ENCODE measurements at places on chromosomes 7 and 10. TPM values are rescaled to one million over a fixed set of nuclear protein-coding genes. Genes with fewer than 3 reads are reported as not detected.

GRCh38 chr7:82057476-82057875 is 287.6 kb upstream of the HGF start:
- no peak overlapping the region for H3K27ac ChIP-seq
- H3K4me1 ChIP-seq: peaks cover 2% of the 10 kb centered on the region
- no peak overlapping the region for H3K4me3 ChIP-seq

GRCh38 chr7:70356787-70357328 is 758.6 kb downstream of the AUTS2 start:
- H3K27ac ChIP-seq: no peak overlapping the region
- no peaks in the 10 kb centered on the region for H3K27me3 ChIP-seq
- H3K4me1 ChIP-seq: no peaks in the 10 kb centered on the region
- no peak overlapping the region for H3K4me3 ChIP-seq
- no peaks in the 10 kb centered on the region for H3K36me3 ChIP-seq

GRCh38 chr7:157462840-157463239 is 126.0 kb downstream of the DNAJB6 start:
- H3K27me3 ChIP-seq: peaks cover 22% of the 10 kb centered on the region
- no peak overlapping the region for H3K4me3 ChIP-seq
- no peak overlapping the region for H3K27ac ChIP-seq
- H3K36me3 ChIP-seq: no peaks in the 10 kb centered on the region
- no peak for DNase-seq

DNA sequence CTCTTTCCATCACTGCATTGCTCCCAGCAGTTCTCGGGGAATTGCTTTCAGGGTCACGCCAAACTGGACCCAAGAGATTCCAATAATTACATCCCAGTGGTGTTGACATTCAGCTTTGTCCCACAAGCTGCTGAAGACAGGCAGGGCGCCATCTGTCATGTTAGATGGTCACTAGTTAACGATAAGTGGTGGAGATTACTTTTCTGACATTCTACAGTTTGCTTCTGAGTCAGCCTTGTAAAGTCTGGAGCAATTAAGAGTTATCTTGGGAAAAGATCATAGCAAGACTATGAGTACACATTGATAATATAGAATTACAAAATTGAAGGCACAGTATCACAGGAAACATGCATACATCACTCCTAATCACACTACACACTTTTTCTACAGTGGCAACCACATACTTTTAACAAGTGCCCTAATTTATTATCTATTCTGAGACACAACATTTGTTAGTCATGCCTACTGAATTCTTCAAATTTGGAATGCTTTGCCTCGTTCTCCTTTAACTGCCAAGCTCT is 41.9 kb downstream of the SEMA3C start:
- H3K4me1 ChIP-seq: peaks cover 4% of the 10 kb centered on the region
- no peak overlapping the region for H3K27ac ChIP-seq
- no peaks in the 10 kb centered on the region for H3K27me3 ChIP-seq
- no peaks in the 10 kb centered on the region for H3K36me3 ChIP-seq
- DNase-seq: peak; percentile 56
- H3K4me3 ChIP-seq: no peak overlapping the region

DNA sequence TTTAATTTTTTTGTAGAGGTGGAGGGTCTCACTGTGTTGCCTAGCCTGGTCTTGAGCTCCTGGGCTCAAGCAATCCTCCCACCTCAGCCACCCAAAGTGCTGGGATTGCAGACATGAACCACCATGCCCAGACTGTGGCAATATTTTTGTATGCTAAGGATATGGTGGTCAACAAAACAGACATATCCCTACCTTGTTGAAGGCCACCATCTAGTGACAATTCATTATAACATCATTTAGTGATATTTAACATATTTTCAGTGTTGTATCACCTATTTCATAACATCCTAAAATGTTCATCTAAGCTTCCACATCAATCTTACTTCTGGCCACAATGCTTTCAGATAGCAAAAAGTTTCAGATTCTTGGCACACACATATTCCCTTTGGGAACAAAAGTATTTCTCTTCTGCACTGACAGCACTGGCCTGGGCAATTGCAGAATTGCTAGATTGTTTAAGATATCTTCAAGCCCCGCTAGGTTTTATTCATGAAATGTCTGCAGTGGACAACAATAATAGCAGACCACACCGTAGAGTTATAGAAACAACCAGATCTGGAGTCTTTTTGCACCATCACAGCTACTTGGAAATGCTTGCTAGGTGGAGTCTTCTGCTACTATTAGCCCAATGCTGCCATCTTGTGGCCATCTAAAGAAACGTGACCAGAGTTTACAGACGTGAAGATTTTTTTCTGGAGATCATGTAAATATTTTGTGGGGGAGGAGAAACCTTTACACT is 58.4 kb downstream of the DNAJC12 start:
- H3K27ac ChIP-seq: no peak overlapping the region
- DNase-seq: peak; percentile 84
- H3K36me3 ChIP-seq: no peaks in the 10 kb centered on the region
- H3K4me3 ChIP-seq: no peak overlapping the region
- peaks cover 3% of the 10 kb centered on the region for H3K27me3 ChIP-seq

- H3K27ac ChIP-seq: no peak overlapping the region
- H3K4me3 ChIP-seq: no peak overlapping the region
- no peak for DNase-seq
- no peaks in the 10 kb centered on the region for H3K36me3 ChIP-seq
- no peaks in the 10 kb centered on the region for H3K4me1 ChIP-seq
These were observed 50.9 kb upstream of the LEP start for GRCh38 chr7:128190051-128190647.

DNA sequence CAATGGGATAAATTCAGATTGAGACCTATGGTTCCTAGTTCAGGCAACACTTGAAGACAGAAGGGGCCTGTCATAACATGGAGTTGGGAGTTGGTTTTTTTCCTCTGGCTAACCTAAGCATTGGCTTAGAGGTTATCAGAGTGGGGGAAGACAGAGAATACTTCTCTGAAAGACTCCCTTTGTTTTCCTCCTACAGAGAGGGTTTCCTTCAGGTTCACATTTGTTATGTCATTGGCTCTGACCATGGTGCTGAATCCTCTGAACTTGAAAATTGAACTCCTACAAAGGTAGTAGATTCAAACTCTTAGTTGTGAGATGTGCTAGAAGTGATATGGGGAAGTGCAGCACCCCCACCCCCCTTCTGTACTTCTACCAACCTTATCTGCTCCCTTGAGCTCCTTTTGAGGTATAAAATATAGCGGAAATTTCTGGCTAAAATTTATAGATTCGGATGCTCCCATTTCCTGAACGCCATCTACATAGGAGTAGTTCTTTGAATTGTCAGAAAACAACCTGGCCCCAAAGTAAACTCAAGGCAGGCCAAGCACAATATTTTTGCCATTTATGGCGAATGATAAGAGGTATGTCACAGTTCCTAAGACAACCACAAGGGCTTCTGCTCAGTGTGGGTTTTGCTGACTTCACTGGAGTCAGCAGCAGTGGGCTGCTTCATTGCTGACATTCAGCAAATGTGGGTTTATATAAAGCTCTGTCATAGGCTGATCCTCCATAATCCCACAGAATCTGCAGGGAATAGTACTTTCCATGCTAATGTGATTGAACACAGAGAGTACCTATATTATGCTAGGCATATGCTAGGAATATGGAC is 131.6 kb upstream of the KLF14 start:
- H3K4me3 ChIP-seq: no peak overlapping the region
- H3K36me3 ChIP-seq: peaks cover 39% of the 10 kb centered on the region
- peaks cover 8% of the 10 kb centered on the region for H3K4me1 ChIP-seq

GRCh38 chr7:133331861-133332260 is 79.0 kb downstream of the EXOC4 start:
- no peaks in the 10 kb centered on the region for H3K27me3 ChIP-seq
- no peak for DNase-seq
- H3K27ac ChIP-seq: no peak overlapping the region

DNA sequence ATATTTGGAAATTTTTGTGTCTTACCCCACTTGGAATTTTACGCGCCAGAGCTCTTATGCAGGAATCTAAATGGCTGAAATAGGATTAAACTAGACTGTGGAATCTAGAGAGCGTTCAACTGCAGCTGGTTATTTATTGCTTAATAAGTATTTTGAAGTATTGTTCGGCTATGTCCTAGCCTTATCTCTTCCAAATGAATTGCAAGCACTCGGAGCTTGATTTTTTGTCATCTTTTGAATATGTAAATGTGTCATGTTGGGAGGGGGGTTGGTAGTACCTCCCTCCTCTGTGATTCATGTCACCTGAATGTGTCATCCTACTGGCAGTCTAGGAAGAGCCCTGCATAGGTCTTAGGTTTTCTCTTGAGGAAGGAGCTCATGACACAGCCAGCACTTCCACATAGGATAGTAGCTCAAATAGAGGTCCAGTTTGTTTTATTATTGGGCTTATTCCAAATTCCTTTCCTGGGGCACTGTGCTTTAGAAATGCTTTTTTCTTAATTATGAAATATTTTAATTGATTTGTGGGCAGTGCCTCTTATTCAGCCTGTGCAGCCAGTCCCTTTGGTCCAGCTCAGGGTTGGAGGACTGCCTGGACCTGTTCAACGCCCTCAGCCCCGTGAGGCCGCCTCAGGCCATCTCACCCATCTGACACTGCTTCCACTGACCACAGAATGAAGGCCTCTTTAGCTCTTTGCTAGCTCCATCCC is 22.5 kb upstream of the TRIL start:
- H3K4me3 ChIP-seq: no peak overlapping the region
- H3K4me1 ChIP-seq: peaks cover 7% of the 10 kb centered on the region
- no peak overlapping the region for H3K27ac ChIP-seq
- DNase-seq: peak; percentile 8

DNA sequence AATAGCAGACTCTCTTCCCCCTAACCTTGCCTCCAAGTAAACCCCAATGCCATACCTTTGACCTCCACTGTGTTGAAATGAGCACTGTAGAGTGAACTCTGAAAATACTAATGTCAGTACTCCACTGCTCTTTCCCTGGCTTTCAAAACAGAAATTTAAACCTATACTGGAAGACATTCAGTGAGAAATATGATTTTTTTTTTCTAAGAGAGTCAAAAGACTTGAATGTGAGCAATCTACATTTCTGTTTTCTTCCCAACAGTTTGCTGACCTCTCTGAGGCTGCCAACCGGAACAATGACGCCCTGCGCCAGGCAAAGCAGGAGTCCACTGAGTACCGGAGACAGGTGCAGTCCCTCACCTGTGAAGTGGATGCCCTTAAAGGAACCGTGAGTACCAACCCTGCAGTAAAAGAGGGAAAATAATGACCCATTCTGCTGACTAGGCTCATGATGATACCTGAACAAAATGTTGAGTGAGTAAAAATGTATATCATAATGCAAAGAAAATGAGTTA is 6.4 kb downstream of the VIM start:
- no peak overlapping the region for H3K4me3 ChIP-seq
- no peak for DNase-seq
- peaks cover 11% of the 10 kb centered on the region for H3K4me1 ChIP-seq
- H3K27ac ChIP-seq: no peak overlapping the region
- no peaks in the 10 kb centered on the region for H3K27me3 ChIP-seq

DNA sequence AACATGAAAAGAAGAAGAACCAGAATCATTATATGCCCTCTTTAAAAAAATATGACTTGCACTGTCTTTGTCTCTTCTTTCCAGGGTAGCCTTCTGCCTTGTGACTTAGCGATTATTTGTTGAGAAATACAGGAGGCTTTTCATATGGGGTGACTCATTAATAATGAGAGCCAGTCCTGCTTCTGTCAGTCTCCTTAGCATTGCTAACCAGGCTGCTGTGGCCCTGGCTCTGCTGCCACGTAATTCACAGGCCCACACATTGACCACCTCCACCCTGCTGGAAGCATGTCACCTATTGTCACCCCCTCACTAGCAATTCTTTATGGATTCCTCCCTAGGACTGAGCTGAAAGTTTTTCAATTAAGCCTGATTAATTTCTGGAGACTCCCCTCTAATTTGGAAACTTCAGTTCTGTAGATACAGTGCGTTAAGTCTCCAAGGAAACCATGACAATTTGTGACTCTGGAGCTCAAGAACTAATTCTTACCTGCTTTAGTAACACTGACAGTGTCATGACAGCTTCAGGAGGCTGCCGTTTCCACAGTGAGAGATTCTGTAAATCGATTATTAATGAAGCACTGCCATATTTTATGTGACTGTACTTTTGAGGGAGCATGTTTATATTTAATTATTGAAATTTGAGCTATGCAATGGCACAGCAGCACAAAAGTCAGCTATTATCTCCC is 267.9 kb upstream of the SP8 start:
- H3K4me3 ChIP-seq: no peak overlapping the region
- no peaks in the 10 kb centered on the region for H3K4me1 ChIP-seq
- H3K36me3 ChIP-seq: no peaks in the 10 kb centered on the region
- no peak overlapping the region for H3K27ac ChIP-seq
- no peaks in the 10 kb centered on the region for H3K27me3 ChIP-seq
- no peak for DNase-seq

- no peaks in the 10 kb centered on the region for H3K27me3 ChIP-seq
- H3K36me3 ChIP-seq: peaks cover 32% of the 10 kb centered on the region
- no peak overlapping the region for H3K4me3 ChIP-seq
These were observed 14.8 kb downstream of the ZNF655 start for GRCh38 chr7:99573257-99573656.

- H3K27ac ChIP-seq: peak overlapping the region; percentile 63
- no peak for DNase-seq
- no peak overlapping the region for H3K4me3 ChIP-seq
These were observed 8.9 kb downstream of the AGFG2 start for GRCh38 chr7:100547872-100548271.

GRCh38 chr10:97482381-97482780 is 15.8 kb downstream of the MMS19 start:
- no peak overlapping the region for H3K27ac ChIP-seq
- H3K27me3 ChIP-seq: no peaks in the 10 kb centered on the region
- peaks cover 28% of the 10 kb centered on the region for H3K36me3 ChIP-seq
- H3K4me3 ChIP-seq: no peak overlapping the region

GRCh38 chr7:116708248-116708647 is 36.3 kb downstream of the MET start:
- no peaks in the 10 kb centered on the region for H3K36me3 ChIP-seq
- no peak overlapping the region for H3K4me3 ChIP-seq
- DNase-seq: no peak
- no peaks in the 10 kb centered on the region for H3K27me3 ChIP-seq
- H3K4me1 ChIP-seq: peaks cover 4% of the 10 kb centered on the region

DNA sequence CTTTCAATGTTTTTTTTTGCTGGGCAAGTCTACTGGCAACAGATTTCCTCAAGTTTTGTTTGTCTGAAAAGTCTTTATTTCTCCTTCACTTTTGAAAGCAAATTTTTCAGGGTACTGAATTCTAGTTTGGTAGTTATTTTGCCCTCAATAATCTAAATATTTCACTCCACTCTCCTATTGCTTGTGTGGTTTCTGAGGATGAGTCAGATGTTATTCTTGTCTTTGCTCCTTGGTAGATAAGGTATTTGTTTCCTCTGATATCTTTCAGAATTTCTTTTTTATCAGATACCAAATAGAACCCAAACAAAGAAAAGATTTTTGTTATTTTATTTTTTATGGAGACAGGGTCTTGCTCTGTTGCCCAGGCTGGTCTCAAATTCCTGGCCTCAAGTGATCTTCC is 99.2 kb upstream of the MALRD1 start:
- no peak overlapping the region for H3K4me3 ChIP-seq
- H3K4me1 ChIP-seq: no peaks in the 10 kb centered on the region
- no peaks in the 10 kb centered on the region for H3K36me3 ChIP-seq
- no peak overlapping the region for H3K27ac ChIP-seq
- DNase-seq: peak; percentile 40

- no peaks in the 10 kb centered on the region for H3K36me3 ChIP-seq
- H3K4me1 ChIP-seq: peaks cover 14% of the 10 kb centered on the region
- H3K27me3 ChIP-seq: no peaks in the 10 kb centered on the region
- no peak overlapping the region for H3K4me3 ChIP-seq
These were observed 14.8 kb upstream of the GSAP start for GRCh38 chr7:77430927-77431326.

Gene ABCB8
- 27.5 TPM for polyA plus RNA-seq

Gene GSAP
- polyA plus RNA-seq: 1.0 TPM

Gene FFAR4
- not detected for polyA plus RNA-seq

Gene TMEM270
- not detected for polyA plus RNA-seq

Gene OR2A42
- polyA plus RNA-seq: not detected

Gene TFPI2
- 99.0 TPM for polyA plus RNA-seq

Measured in IMR-90 (cell line).